Hepatocyte (in vitro differentiated cells): ENCODE measurements at places on chromosomes 7 and 10. TPM values are rescaled to one million over a fixed set of nuclear protein-coding genes. Genes with fewer than 3 reads are reported as not detected.

Gene NPVF
- total RNA-seq: not detected in 2 replicates

Gene GBF1
- total RNA-seq: 43.0 and 55.4 TPM in 2 replicates

Gene OR2F2
- not detected in 2 replicates for total RNA-seq

Gene MBLAC1
- total RNA-seq: 2.7 and 3.2 TPM in 2 replicates

Gene POLR2J2
- total RNA-seq: 1.6 TPM in 2 replicates

Gene ASIC3
- total RNA-seq: 2.9 and 4.5 TPM in 2 replicates

Gene LRRD1
- 0.08 and 0.77 TPM in 2 replicates for total RNA-seq

Gene LIMK1
- total RNA-seq: 23.8 and 24.6 TPM in 2 replicates

Gene SLC25A40
- total RNA-seq: 21.6 and 58.3 TPM in 2 replicates

Gene PPP1R9A
- total RNA-seq: 25.7 and 32.2 TPM in 2 replicates

Gene HTR5A
- total RNA-seq: not detected in 2 replicates

Gene RAPGEF5
- total RNA-seq: 8.8 and 14.5 TPM in 2 replicates

Gene IFIT1
- total RNA-seq: 14.7 and 15.1 TPM in 2 replicates

Gene PALD1
- total RNA-seq: 1.1 and 2.2 TPM in 2 replicates

Gene DLX5
- 4.0 and 5.0 TPM in 2 replicates for total RNA-seq

Gene CPED1
- total RNA-seq: 29.4 and 30.5 TPM in 2 replicates
